NCI-H146 (cell line): ENCODE measurements at places on chromosomes 3 and 15.
A peak's percentile ranks its signal among the peaks of the same experiment; 100 is the strongest.

- DNase-seq = no peak
Measured at GRCh38 chr3:27076815-27077630, 292.2 kb downstream of the NEK10 start.

- DNase-seq = no peak
Measured at GRCh38 chr3:31105438-31106077, 211.1 kb upstream of the GADL1 start.

- no peak for DNase-seq
Measured at GRCh38 chr15:60471314-60471713, 7.6 kb downstream of the ICE2 start.

GRCh38 chr3:161770484-161771386 is 274.1 kb downstream of the OTOL1 start:
- no peak for DNase-seq

- no peak for DNase-seq
Measured at GRCh38 chr3:113952921-113953320, 5.1 kb downstream of the ZDHHC23 start.

- DNase-seq = no peak
Measured at GRCh38 chr15:78228356-78228996, 5.9 kb downstream of the ACSBG1 start.

DNA sequence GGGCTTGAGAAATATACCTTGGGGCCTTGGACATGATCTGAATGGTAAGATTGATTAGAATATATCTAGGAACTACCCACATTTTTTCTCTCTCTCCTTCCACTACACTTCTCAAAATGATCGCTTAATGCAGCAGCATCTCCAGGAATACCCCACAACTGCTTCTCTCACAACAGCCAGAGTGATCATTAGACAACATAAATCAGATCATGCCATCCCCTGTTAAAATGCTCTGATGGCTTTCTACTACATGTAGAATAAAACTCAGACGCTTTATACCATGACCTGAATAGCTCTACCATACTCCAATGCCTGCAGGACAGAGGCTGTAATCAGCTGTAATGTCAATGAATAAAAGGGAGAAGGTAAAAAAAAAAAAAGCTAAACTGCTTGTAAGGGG is 451.4 kb downstream of the MECOM start:
- no peak for DNase-seq

GRCh38 chr3:151169262-151169947 is 33.6 kb downstream of the GPR171 start:
- no peak for DNase-seq

GRCh38 chr3:169146179-169146665 is 517.3 kb downstream of the MECOM start:
- DNase-seq = peak; percentile 25

- DNase-seq = peak; percentile 34
Measured at GRCh38 chr15:77497942-77498361, 77.3 kb downstream of the HMG20A start.

DNA sequence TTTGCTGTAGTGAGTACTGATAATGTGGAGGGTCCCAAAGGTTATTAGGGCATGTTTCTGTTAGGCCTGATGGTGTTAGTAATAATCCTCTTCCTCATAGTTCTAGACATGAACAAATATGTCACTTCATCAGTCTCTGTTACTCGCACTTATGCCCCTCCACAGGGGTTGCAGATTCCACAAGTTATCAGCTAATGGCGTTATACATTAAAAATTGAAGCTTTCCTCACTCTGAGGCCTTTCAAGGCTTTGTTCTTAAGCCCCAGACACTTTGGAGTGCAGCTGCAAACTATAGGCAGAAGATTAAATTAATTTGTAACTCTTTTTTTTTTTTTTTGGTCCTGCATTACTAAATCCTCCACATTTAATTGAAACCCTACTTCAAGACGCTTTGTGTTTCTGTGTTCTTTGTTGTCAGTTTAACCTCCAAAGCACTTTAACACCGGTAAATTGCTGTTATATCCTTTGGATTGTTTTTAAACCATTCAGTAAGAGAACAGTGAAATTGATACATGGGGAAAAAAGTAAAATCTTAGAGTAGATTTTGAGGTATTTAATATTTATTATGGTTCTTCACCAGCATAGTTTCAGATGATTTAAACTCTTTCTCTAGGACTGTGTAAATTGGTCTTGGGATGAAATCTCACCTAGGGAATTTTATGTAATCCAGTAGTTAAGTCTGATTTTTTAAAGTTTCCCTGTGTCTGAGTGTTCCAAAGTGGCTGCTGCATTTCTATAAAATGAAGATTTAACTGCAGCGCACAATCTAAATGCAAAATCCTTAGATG is 103.1 kb upstream of the SKOR1 start:
- DNase-seq = no peak

DNA sequence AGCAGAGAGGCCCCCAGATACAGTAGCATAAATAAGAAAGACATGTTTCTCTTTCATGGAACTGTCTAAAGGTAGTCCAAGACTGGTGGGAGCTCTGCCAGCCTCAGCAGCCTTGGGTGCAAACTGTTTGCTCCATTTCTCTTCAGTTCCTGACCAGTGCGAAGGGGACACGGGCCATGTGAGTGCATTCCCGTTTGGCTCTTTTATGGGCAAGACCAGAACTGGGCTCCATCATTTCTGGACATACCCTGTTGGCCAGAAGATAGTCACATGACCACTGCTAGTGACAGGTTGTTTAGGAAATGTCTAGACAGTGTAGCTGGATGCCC is 45.5 kb downstream of the CHCHD6 start:
- no peak for DNase-seq

GRCh38 chr3:53065841-53066480 is 20.1 kb upstream of the SFMBT1 start:
- DNase-seq = no peak

GRCh38 chr15:101672298-101672697 is 20.1 kb upstream of the TM2D3 start:
- DNase-seq = no peak

DNA sequence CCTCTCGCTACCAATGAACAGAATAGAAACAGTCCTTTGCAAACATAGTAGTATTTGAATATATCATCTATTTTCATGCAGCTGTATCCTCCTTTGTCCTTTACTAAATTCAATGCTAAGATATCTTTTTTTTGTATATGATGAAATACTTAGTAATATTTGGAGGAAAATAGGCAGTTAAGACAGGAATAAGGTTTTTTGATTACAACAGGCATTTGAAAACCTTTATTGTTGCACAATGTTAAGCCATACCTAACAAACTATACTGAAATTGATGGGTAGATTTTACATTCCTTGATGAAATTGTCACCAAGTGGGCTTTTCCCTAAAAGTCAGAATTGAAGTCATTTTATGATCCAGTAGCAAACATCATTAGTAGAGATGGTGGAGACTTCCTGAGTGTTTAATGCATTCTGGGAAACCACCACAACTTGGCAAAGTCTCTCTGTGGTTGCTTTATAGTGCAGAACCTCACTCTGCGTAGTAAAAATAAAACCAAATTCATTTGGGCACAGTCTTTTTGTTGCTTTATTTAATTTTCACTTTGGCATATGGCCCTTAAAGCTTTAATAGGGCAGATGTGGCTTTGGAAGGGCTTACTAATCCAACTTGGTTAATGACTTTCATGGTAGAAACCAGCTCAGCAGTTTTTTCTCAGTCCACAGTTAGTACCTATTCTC is 216.0 kb downstream of the DIPK2A start:
- no peak for DNase-seq

- DNase-seq = peak; percentile 3
Measured at GRCh38 chr3:55723653-55724406, 236.7 kb upstream of the WNT5A start.

GRCh38 chr3:114332342-114333179 is 38.7 kb downstream of the TIGIT start:
- DNase-seq = no peak

- DNase-seq = no peak
Measured at GRCh38 chr3:88334187-88334868, 184.6 kb downstream of the C3orf38 start.

GRCh38 chr3:125511420-125512118 is 8.4 kb downstream of the SNX4 start:
- DNase-seq = no peak

DNA sequence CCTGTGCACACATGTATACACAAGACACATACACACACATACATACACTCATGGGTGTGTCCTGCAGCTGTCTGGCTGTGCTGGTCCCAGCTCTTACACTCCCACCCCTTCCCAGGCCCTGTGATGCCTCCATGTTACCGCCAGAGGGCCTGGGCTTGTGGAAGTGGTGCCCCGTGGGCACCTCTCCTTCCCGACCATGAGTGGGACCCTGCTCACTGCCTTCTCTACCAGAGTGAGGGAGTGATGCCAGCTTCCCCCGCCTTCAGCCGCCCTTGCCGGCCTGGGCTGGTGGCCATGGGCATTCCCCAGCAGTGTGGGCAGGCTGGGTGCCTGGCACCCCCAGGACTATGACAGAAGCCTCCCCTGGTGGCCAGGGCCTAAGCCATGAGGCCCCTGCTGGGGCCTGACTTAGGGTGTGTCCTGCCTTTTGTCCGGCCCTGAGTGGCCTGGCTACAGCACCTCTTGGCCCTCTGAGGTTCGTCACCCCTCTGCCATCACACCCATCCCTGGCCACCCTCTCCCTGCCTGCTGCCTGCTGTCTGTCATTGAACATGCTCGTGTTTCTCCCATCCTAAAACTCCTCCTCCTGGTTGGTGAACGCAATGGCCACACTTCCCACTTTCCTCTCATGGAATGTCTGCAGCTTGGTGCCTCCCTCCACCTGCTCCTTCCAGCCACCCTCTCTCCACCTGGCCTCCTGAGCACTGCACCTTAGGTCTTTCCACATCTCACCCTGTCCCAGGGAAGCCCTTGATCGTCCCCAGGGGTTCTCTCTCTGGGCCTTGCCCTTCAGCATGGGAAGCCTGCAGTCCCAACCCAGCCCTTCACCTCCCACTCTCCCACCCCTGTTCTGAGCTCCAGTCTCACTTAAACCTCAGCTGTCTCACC is 14.6 kb downstream of the HDAC11 start:
- DNase-seq = peak; percentile 2

DNA sequence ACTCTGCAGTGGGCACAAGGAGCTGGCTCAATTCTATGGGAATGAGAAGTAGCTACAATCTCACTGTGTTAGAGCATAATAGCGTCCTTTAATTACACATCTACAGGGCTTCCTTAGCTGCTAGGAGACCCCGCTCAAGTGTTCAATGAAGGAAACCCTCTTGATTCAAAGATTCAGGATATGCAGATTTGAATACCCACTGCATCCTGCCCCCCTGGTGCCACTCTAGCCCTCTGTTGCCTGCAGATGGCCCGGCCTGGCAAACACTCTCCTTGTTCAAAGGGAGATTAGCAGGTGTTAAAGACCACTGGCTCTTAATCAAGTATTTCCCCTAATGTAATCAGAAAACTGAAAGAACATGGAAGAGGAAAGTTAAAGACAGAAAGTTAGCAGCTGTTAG is 356.6 kb downstream of the VGLL3 start:
- DNase-seq = no peak

- DNase-seq = no peak
Measured at GRCh38 chr3:16723978-16724377, 118.8 kb upstream of the DAZL start.

DNA sequence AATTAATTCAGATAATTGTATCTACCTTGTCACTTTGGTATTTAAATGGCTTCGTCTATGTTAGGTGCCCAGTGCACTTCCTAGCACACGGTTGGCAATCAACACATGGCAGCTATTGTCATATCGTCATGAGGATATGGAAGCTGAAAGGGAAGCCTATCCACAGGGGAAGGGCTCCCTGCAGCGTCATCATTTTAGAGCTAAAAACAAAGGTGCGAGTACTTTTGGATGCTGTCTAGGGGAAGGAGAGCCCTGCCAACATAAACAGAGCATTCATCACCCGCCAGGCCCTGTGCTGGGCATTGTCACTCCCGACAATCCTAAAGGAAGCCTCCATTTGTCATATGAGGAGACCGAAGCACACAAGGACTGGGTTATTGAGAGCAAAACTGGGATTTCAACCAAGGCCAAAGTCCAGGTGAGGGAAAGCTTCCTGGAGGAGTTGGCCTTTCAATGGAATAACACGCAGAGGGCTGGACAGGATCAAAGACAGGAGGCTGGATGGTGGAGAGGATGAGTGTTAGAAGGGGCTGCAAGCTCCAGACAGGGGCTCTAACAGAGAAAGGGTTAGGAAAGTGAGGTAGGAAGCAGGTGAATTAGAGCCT is 8.0 kb upstream of the PARL start:
- peak; percentile 53 for DNase-seq

GRCh38 chr15:29451201-29451781 is 181.7 kb upstream of the NSMCE3 start:
- DNase-seq = no peak

DNA sequence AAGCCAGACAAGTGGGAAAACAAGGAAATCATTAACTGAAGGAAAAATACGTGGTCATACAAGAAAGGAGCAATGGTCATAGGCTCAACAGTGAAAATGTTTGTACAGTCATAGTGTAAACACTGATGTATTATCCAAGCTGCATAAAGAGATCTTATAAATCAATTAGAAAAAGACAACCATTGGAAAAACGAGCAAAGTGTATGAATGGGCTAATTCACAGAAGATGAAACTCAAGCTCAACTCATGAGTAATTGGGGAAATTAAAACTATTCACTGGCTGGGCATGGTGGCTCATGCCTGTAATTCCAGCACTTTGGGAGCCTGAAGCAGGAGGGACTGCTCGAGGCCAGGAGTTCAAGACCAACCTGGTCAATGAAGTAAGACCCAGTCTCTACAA is 6.4 kb upstream of the IGF2BP2 start:
- DNase-seq = no peak

GRCh38 chr3:15495461-15496340 is 25.8 kb downstream of the COLQ start:
- DNase-seq = peak; percentile 6

DNA sequence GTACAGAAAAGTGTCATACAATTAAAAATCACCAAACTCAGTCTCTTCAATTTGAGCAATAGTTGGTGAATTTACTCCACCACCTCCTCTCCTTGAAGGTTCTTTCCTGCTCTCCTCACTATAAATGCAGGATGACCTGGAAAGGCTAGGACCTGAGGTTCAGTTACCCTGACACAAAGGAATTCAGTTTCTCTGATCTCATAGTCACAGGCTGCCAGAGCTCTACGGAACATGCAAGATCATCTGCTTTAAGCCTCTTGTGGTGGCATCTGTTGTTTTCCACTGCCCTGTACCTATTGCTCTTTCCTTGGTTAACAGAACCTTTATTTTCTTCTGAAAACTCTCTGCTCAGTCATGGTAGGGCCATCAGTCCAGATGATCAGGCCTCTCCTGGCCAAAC is 4.9 kb upstream of the TP63 start:
- DNase-seq = no peak

GRCh38 chr15:89781891-89782618 is 5.9 kb downstream of the MESP2 start:
- DNase-seq = no peak

- DNase-seq = no peak
Measured at GRCh38 chr15:92118162-92118935, 264.8 kb downstream of the SLCO3A1 start.

GRCh38 chr15:81323559-81323943 is 390 bp downstream of the STARD5 start:
- DNase-seq = no peak

DNA sequence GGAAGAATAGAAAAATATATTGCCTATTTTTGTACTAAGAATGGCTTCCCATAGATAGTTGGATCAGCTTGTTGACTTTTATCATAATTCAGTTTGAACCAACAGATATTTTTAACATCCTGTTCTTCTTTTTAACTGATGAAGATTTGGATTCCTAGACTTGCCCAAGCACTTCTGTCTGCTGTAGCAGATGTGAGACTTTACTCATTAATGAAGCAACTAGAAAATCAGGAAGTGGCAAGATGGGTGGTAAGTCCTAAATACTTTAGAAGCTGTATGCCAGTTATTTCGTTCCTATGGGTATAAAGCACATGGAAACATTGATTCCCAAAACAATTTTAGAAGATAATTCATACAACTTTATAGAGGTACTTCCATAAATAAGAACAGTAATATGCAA is 8.4 kb downstream of the PIGB start:
- no peak for DNase-seq
